Activated CD4-positive, alpha-beta memory T cell treated with anti-CD3 and anti-CD28 coated beads, Interleukin-2, amount 10 ng/mL, durations not matched to agents 7 days and 5 days (primary cell): ENCODE measurements at places on chromosomes 3 and 15. TPM values are rescaled to one million over a fixed set of nuclear protein-coding genes. Genes with fewer than 3 reads are reported as not detected.
A peak's percentile ranks its signal among the peaks of the same experiment; 100 is the strongest.

DNA sequence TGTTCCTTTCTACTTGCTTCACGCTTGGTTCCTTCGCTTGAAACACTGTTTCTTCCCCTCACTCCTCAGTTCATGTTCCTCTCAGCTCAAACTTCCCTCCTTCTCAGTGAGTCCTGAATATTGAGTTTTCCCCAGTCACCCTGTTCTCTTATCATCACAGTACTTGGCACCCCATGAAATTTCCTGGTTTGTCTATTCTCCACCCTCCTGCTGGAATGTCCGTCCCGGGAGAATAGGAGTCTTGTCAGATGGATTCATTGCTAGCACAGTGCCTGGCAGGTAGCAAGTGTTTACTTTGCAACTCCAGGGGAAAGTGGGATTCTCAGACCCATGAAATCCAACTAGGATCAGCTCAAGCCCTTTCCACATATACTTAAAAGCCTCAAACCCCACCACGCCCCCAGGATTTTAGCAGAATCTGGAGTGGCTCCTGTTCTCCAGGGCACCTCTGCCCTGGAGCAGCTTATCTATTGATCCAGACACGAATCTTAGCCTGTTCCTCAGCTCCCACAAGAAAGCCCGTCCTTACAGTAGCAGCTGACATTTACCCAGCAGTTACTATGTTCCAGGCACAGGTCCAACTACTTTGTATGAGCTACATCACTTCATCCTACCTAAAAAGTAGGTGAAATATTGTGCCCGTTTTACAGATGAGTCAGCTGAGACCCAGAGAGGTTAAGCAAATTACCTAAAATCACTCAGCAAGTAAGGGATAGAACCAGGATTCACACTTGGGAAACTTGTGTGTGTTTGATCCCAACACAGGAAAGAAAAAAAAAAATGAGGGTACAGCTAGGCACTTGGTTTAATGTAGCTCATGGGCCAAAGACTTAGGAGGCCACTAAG, 36.8 kb upstream of the MAP3K13 start:
- no peak for DNase-seq

- no peak for DNase-seq
These were observed 185.1 kb upstream of the POU1F1 start for GRCh38 chr3:87461443-87461842.

GRCh38 chr3:15804553-15805095, 6.8 kb upstream of the ANKRD28 start:
- peak; percentile 55 for DNase-seq

DNA sequence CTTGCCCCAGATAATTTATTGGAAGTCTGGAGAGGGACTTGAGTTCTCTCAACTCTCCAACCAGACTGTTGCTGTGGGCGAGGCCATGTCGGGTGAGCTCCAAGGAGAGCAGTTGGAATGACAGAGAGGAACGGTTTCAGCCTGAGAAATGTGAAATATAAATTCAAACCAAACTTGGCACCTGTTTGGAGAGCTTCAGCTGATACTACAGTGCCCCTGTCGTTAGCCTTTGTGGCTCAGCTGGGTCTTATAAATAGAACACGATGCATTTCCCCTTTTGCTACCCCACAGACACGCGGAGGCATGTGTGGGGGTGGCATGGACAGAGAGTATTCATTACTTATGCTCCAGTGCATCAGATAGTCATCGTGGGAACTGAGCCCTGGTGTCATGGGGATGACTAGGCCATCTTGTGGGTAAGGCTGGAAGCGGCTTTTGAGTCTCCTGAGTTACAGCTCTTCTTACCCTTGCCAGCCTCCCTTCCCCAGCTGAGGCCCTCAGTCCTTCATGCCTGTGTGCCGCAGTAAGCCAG, 15.6 kb downstream of the SMAD3 start:
- DNase-seq: peak; percentile 72

- DNase-seq: no peak
These were observed 133.0 kb downstream of the ASB7 start for GRCh38 chr15:100735129-100736053.

- DNase-seq: no peak
These were observed 93.4 kb downstream of the ABHD5 start for GRCh38 chr3:43783987-43784639.

The SNTN gene
- not detected for total RNA-seq
